ENCODE measurements at places on chromosomes 11 and 22. TPM values are rescaled to one million over a fixed set of nuclear protein-coding genes. Genes with fewer than 3 reads are reported as not detected.
A peak's percentile ranks its signal among the peaks of the same experiment; 100 is the strongest.

GRCh38 chr22:17954860-17955587 lies 69.3 kb downstream of the MICAL3 start:
- no peak for DNase-seq

DNA sequence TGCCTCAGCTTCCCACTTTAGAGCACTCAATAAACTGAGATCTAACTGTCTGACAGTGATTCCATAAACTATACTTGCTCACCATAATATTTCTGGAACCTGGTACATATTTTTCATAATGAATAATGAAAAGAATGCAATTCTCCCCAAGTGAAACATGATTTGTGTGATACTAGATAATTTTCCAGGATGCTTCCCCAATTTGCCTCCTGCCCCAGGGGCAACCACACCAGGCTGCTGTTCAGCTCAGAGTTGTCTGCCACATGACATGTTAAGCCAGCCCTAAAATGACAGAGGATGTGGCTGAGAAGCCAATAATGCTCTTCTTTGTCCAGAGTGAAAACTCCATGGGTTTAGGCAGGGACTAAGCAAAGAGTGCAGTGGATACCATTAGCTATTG lies 62.9 kb upstream of the SEZ6L start:
- no peak for DNase-seq

GRCh38 chr22:46634011-46634699 lies 14.0 kb downstream of the GRAMD4 start:
- DNase-seq, result peak; percentile 8

DNA sequence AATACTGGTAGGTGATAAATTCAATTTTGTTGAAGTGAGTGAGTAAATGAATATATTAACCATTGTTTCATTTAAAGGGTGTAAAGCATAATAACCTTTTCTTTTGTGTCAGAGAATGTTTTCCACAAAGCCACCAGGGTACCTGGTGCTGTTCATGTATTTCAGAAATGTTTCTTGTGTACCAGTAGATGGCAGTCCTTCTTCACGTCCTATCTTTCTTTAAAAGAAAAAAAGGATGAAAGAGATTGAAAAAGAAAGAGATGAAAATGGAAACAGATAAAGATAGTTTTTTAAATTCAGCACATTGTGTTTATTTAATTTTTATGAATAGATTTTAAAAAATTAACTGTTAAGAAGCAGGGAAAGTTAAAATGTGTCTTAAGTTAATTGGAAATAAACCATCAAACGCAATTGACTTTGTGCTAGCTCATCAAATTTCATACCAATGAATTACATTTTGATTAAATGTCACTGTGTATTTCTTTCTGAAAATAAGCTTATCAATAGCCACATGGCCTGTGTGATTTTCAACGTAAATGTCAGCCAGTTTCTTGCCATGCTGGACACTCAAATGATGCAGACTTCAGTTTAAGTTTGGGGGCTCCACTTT lies 65.5 kb upstream of the CHORDC1 start:
- DNase-seq, result peak; percentile 8

DNA sequence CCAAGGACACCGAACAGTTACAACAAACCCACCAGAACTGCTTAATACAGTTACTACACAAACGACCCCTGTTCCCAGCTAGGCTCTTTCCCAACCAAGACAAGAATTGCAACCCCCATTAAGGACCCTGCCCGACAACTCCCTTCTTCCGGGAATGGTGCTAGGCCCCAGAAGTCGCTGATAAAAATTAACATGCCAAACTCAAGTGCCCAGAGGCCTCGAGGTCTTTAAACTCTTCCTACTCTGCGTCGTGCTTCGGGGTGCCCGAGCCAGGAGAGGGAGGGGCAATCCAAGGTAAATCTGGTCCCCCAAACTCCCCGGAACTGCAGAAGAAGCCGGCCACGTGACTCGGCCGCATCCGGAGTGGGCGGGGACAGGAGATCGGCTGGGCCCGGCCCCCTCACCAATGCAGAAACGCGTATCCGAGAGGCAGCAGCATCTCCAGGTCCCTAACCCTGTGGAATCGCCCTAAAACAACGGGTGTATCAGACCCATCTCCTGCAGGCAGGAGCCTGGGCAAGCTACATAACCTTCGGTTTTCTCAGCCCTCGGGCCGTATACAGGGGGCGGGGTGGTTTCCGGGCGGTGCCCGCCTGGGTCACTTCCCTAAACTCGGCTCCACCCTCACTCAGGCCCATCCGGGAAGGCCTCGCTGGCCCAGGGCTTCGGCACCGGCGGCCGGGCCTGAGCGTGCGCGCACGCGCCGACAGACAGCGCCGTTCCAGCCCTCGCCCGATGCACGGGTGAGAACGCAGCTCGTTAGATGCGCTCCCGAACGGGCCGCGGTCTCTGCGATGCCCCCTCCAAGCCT lies 1.1 kb downstream of the CFL1 start:
- peak; percentile 40 for DNase-seq

DNA sequence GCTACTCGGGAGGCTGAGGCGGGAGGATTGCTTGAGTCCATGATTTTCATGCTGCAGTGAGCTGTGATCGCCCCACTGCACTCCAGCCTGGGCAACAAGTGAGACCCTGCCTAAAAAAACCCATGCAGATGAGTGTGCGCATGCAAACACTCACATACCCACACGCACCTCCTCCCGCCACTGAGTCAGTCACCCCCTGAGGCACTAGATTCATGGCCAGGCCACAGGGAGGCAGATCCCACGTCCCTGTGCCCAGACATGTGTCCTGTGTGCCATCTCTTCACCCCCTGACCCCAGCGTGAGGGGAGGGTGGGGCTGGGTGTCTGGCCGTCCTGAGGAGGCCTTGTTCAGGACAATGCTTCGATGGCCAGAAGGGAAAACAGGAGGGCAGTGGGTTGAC lies 15.5 kb downstream of the RELT start:
- no peak for DNase-seq

DNA sequence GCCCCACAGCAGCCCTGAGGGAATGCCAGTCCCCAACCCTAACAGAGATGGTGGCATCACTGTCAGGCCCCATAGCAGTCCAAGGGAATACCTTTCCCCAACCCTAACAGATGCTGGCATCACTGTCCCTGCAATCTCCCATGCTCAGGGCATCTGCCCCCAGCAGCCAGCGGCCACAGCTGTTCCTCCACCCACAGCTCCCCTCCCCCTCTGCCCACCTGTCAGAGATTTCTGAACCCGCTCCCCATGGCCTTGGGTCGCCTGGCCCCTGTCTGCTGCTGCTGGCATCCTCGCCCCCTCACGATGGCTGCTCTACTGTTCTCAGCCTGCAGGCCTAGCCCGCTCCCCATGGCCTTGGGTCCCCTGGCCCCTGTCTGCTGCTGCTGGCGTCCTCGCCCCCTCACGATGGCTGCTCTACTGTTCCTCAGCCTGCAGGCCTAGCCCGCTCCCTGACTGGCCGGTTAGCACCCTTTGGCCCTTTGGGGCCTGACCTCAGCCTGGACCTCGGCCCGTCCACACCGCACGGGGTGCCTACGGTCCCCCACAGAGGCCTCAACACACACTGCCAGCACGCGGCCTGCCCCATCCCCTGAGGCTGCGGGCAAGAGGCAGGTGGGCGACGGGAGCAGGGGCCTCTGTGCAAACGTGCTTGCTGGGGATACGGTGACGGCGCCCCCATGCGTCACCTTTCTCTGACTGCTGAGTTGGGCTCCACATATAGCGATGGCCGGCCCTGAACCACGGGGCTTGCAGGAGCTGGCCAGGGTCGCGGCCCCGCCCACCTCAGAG lies 20.7 kb downstream of the CHID1 start:
- no peak for DNase-seq

GRCh38 chr22:27352426-27352825 lies 449.1 kb downstream of the MN1 start:
- DNase-seq, result no peak

- no peak for DNase-seq
Observed at GRCh38 chr22:32325416-32325801, 32.3 kb upstream of the RFPL3 start.

DNA sequence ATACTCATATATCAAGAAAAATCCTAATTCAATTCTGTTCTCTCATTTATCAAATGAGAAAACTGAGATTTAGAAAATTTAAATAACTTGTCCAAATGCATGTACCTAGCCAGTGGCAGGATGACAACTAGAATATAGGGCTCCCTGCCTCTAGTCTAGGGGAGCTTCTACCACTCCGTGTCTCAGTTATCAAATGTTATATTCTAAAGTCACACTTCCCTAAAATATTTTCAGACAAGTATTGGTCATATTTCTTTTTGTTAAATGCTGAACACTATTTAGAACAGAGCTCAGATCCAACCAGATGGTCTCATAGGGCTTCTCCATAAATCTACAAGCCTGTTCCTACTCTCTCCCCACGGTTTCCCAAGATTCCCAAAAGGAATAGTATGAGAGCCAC lies 26.3 kb downstream of the KCNJ1 start:
- no peak for DNase-seq

DNA sequence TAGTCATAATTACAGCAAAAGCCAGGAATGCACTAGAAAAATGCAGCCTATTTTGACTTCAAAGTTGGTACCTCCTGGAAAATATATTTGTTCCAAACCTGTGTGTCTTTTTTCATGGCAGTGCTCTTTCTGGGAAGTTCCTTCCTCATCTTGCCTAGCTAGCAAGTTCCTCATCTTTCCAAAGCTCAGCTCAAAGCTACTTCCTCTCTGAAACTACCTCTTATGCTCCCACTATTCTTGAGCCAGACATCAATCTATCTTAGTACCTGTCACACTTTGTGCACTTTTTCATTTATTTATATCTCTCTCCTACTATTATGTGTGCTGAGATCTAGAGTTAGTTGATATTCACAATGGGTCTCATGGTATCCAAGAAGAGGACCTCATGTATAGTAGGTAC lies 191.6 kb upstream of the CCDC90B start:
- no peak for DNase-seq

Gene CKAP5
- 99.9 TPM for total RNA-seq

Gene OR51B2
- not detected for total RNA-seq

Gene CALCA
- not detected for total RNA-seq

Gene C11orf86
- total RNA-seq, result not detected

All from astrocyte (in vitro differentiated cells and primary cell).